Activated CD4-positive, alpha-beta T cell treated with anti-CD3 and anti-CD28 coated beads for 48 hours (primary cell): ENCODE measurements at places on chromosomes 1 and 21.

- no peak for DNase-seq
These were observed 33.9 kb downstream of the MCOLN2 start for GRCh38 chr1:84963021-84963420.

- peak; percentile 15 for DNase-seq
These were observed 291.8 kb downstream of the DISC1 start for GRCh38 chr1:231918239-231919015.

DNA sequence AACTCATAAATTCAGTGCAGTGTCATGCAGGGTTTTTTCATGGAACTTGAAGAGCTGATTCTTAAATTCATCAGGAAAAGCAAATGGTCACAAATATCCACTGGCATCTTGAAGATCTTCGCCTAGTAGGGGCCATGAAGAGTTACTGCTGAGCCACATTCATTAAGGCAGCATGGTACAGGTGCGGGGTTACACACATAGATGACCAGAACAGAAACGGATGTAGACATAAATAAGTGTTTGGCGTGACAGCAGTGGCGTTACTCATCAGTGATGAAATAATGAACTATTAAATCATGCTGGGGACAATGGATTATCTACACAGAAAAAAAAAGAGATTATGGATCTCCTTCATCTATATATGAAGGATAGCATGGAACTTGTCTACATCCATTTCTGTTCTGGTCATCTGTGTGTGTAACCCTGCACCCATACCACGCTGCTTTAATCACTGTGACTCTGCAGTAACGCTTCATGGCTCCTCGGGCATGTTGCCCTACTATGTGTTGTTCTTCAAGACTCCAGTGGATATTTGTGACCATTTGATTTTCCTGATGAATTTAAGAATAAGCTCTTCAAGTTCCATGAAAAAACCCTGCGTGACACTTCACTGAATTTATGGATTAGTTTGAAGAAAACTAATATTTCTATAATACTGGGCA, 161.3 kb downstream of the GALNT2 start:
- no peak for DNase-seq

GRCh38 chr1:241586905-241587512, 53.2 kb downstream of the CHML start:
- DNase-seq = no peak

- no peak for DNase-seq
These were observed 249.4 kb upstream of the AJAP1 start for GRCh38 chr1:4404854-4405590.

DNA sequence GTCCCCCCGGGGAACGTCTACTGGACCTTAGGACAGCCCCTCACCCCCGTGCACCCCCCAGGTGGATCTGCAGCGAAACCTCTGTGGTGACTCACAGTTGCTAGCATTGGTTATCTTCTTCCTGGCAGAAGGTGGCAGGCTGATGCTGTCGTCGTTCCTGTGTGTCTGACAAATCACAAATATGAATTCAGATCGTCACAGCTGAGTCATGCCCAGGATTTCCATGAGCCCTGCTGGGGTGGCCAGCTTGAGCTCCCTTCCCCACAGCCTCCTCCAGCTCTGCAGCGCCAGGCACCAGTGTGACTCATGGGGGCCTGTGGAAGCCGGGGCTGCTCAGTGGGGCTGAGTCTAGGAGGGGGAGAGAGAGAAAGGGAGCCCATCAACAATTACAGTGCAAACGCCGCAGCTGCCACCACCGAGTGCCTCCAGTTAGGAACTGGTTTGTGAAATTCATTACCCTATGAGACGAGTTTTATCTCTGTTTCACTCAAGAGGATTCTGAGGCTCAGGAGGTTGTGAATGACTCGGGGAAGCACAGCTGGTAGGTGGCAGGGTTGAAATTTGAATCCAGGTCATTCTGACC, 197.9 kb downstream of the DYRK1A start:
- DNase-seq = peak; percentile 92

GRCh38 chr1:219085988-219086387, 87.7 kb upstream of the LYPLAL1 start:
- DNase-seq = no peak

GRCh38 chr21:39159342-39160063, 23.7 kb downstream of the PSMG1 start:
- no peak for DNase-seq

GRCh38 chr1:204089044-204089751, 16.3 kb downstream of the SOX13 start:
- DNase-seq = no peak

DNA sequence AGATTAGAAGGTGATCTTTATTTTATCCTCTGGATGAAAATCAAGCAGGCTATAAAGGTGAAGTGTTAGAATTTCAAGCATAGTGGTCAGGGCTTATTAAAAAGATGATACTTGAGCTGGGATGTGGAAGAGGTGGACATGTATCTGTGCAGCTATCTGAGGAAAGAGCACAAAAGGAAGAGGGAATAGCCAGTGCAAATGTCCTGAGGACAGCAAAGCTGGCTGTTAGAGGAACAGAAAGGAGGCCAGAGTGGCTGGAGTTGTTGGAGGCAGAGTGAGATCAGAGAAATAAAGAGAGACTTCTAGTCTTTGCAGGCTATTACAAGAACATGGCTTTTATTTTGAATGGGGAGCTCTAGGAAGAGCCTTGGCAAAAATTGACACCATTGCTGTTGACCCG, 4.4 kb upstream of the SERTAD4 start:
- no peak for DNase-seq

- no peak for DNase-seq
These were observed 17.0 kb upstream of the POU3F1 start for GRCh38 chr1:38063616-38064015.

DNA sequence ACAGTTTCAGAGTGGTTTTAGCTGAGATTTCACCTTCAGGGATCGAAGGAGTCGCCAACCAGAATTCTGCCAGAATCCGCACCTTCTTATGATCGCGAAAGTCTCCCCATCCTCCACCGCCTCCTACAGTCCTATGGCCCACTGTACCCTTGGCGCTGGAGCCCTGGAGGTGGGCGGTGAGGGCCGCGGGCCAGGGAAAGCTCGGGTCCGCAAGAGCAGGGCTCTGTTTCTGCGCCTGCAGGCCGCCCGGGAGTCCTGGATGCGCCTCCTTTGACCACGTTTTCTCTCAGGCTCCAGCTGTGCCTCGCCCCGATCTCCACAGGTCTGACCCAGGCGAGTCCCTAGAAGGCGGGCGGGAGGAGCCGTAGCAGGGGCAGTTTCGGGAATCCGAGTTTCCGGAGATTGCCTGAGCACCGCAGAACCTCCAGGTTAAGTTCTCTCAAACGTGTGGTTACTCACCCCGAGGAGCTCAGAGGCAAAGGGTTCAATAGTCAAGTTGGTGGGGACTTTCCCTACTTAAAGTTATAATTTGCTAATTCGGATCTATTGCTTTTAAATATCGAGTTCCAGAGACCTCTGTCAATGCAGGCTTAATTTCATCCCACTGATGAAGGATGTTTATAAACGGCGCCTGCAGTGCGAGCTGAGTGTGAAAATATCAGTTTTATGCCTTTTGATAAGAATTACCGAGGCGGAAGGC, 3.2 kb upstream of the LHX8 start:
- no peak for DNase-seq

DNA sequence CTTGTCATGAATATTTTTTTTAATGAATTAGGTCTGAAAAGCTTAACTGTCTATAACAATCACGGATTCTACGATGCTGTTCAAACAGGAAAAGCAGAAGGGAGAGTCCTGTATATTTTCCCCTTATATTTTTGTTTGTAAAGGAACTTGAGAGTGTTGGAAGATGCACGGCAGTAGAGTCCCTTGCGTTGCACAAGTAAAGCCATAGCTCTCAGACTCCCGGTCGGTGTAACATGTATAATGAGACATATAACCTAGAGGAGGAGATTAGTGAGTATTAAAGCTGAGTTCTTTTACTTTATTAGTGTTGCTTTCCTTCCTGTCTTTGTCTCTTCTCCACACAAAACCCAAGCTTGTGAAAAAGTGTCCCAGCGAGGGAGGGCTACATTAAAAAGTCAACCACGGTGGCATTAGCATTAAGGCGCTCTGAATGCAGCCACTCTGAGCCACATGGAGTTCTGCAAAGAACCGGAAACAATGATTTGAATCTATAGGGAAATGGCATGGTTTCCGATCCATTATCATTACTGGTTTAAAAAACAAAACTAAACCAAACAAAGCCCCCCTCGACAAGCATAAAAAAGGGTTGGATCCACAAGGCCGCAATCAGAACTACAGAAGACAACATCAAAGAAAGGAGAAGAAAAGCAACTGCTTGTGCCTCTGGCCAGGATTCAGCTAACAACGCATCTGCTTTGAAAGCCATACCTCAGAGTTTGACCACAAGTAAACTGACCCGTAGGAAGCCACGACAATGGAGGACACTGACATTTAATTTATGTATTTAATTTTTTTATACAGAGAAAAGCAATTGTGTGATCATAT, 356.8 kb downstream of the LMO4 start:
- no peak for DNase-seq
